ENCODE measurements at places on chromosomes 5 and 9.

DNA sequence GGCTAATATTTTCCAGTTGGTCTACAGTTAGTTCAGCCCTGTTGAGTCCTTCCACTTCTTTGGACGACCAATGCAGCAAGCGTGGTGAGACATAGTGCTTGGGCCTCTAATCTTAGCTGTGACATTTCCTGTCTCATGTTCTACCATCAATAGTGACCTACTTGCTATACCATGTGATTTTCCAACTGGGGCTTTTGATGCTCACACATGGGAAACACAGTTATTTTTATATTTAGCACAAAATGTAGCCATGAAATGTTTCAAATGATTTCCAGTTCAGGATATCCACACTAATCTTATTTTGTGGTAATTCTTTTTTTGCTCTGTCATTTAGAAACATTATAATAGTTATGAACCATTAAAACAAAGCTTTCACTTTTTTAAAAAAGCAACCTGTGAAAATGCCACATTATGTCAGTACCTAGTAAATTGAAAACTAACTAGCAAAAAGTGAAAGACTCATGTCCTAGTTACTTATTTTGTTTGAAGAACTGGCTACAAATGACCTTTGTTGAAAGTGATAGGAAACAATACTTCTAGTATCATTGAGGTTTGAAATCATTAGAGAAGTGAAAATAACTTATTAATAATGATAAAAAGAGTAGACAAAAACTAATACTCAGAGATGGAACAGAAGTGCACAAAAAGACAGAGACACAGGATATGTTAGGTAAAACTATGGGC, 18.3 kb downstream of the MARCHF3 start:
- DNase-seq, result no peak

- DNase-seq, result no peak
Observed at GRCh38 chr5:6704361-6704851, 8.8 kb upstream of the TENT4A start.

DNA sequence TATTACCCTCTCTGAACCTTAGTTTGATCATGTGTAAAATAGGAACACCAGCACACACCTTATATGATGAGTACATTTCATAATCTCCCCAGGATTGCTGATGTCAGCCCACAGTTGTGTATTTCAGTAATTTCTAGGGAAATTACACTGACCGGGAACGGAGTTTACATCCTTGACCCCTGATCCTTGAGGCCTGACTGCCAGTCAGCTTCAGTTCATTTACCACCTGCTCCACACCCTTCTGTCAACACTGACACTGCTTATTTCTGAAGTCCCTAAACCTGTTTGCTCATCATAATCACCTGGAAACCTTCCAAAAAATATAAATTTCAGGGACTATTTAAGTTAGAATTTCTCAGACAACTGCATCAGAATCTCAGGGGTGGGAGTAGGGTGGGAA, 55.3 kb downstream of the ZNF622 start:
- no peak for DNase-seq

GRCh38 chr5:56288873-56289601, 55.9 kb upstream of the ANKRD55 start:
- no peak for DNase-seq

GRCh38 chr5:39253196-39253595, 33.8 kb upstream of the FYB1 start:
- no peak for DNase-seq

DNA sequence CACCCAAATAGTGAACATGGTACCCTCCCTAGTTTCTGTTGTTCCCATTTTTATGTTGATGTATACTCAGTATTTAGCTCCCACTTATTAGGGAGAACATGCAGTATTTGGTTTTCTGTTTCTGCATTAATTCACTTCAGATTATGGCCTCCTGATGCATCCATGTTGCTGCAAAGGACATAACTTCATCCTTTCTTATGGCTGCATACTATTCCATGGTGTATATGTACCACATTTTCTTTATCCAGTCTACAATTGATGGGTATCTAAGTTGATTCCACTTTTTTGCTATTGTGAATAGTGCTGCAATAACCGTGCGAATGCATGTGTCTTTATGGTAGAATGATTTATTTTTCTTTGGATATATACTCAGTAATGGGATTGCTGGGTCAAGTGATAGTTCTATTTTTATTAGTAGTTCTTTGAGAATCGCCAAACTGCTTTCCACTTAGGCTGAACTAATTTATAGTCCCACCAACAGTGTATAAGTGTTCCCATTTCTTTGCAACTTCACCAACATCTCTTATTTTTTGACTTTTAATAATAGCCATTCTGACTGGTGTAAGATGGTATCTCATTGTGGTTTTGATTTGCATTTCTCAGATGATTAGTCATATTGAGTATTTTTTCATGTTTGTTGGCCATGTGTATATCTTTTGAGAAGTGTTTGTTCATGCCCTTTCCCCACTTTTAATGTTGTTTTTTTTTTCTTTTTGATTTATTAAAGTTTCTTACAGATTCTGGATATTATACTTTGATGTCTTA, 79.6 kb downstream of the SMIM15 start:
- no peak for DNase-seq

Measured in neural crest cell (in vitro differentiated cells).